ENCODE measurements at places on chromosomes 12 and 14.

DNA sequence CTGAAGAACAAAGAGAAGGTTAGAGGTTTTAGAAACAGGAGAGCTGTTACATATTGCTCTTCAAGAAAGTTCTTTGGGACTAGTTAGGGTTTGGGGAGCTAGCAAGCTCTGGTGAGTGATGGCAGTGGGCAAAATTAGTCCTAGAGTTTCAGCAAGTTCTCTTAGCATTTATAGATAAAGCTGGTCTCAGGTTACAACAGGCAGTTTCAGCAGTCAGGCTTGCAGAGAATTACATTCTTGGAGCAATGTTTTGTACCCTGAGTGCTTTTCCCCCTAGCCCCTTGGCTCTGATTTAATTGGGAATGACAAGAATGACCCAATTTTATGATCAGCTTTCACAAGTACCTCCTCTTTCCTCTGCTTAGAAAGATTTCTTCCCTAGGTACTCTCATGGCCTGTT lies 21.4 kb upstream of the EID3 start:
- DNase-seq, result no peak

DNA sequence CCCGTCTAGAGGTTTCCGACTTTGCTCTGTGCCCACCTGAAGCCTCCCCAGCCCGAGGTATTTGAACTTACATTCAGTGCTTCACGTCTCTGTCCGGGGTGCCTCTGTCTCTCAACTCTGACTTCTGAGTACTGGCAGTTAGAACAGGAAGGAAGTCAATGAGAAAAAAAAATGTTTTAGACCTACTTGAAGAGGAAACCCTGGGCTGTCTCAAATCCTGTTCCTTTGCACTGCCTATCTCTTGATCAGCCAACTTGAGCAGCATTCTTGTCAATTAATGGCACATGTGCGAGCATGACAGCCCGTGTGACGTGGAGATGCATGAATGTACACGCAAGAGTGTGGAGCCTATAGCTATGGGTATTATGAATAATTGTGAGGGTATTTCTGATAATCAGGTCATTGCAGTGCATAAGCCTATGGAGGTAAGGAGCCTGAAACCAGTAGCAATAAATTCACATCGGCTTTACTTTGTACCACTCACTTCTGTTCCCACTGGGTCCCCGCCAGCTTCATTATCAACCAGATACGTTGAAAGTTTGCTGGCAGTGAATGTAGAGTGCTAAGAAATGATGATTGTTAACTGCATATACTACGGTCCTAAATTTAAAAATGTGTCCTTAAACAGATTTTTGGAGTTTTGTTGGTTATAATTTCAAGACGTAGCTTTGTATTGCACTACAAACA lies at the start of gene ARHGDIB:
Gene ARHGDIB (minus strand): TSS at position 136 of the 687 bp plus-strand sequence. CDS start 10,889 bp downstream, outside the sequence.
- DNase-seq, result peak; percentile 56

- DNase-seq, result no peak
Measured at GRCh38 chr12:18165422-18165871, 75.5 kb upstream of the RERGL start.

- no peak for DNase-seq
Measured at GRCh38 chr14:59305836-59306555, 117.5 kb downstream of the DAAM1 start.

DNA sequence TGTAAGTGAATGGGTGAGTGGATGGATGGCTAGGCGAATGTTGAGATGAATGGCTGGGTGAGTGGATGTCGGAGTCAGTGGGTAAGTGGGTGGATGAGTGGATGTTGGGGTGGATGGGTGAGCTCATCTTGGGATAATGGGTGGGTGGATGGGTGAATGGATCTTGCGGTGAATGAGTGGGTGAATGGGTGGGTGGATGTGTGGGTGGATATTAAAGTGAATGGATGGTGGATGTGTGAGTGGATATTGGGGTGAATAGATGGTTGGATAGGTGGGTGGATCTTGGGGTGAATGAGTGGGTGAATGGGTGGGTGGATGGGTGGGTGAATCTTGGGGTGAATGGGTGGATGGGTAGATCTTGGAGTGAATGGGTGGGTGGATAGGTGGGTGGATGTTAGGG lies 51.9 kb downstream of the CMKLR1 start:
- DNase-seq, result no peak

DNA sequence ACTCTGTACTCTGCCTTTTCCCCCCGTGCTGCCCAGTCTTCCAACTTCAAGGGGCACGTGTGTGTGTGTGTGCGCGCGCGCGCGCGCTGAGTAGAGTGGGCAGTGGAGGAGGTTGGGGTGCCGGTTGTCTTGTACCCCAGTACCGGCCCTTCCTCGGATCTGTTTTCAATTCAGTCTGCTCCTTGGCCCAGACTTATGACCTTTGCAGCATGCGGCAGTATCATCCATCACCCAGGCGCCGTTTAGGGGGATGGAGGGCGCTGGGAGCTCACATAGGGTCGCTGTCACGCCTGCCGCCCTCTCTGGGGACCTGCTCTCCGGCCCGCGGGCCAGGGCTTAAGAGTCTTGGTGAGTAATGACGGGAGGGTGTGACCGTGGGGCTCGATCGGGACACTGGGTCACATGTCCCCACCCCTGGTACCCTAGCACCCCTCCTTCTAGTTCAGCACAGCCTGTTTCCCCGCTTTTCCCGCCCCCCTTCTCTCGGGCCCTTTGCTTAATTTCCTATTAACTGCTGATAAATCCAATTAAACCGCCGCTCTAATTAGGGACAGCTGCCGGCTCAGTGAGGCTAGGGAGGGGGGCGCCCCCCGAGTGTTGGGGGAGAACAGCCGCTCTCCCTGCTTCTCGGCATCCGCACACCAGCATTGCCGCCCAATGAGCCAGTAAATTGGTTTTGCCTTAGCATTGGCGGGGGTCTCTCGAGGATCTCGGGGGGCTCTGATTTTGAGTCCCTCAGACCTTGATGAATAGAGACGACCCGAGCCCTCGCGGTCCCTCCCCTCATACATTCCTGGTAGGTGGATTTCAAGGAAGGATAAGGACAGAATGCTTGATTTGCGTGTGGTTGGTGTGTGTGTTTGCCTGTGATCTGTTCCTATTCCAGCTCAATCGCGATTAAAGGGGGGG lies 9.3 kb downstream of the STAC3 start:
- no peak for DNase-seq

DNA sequence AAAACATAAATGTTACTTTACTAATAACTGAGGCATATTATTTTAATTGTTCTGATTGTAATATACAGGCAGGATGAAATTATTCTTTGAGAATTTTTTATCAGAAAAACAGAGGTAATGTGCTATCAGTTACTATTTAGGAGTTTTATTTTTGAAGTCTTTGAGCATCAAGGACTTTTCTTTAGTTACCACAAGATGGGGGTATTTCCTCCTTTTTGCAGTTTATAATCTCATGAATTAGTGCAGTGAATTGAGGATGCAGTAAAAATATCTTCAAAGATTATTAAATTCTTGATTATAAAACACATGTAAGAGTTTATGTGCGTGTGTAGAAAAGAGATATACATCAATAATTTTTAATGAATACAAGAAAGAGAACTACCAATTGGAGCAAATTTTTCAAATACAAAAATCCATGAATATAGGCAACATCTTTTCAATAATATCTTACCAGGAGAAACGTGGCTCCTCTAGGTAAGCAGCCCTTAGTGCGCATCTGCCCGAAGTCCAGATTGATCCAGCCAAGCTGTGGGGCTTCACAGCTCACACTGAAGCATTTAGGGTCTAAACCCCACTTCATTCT lies 71.6 kb downstream of the ERGIC2 start:
- DNase-seq, result no peak

DNA sequence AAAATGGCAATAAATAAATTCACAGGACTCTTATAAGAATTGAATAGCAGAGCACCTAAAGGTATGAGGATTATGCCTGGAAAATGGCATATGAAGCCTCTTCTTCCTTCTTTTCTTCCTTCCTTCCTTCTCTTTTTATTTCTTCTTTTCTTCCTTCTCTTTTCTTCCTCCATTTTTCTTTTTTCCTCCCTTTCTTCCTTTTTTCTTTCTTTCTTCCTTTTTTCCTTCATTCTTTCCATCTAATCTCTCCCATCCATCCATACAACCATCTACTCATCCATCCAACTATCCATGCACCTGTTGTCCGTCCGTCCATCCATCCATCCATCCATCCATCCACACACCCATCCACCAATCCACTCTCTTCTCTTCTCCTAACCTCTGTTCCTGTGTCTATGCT lies 173.8 kb downstream of the TBX5 start:
- no peak for DNase-seq

DNA sequence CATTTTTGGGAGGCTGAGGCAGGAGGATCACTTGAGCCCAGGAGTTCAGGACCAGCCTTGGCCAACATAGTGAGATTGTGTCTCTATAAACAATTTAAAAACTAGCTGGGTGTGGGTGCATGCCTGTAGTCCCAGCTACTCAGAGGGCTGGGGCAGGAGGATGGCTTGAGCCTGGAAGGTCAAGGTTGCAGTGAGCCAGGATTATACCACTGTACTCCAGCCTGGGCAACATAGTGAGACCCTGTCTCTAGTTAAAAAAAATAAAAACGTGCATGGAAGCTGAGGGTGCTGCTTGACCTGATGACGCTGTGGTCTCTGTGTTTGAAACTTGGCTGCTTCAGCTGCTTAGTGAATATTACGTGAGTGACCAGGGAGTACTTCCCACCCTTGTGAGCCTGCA lies 89.7 kb downstream of the PPP2R5C start:
- DNase-seq, result no peak

DNA sequence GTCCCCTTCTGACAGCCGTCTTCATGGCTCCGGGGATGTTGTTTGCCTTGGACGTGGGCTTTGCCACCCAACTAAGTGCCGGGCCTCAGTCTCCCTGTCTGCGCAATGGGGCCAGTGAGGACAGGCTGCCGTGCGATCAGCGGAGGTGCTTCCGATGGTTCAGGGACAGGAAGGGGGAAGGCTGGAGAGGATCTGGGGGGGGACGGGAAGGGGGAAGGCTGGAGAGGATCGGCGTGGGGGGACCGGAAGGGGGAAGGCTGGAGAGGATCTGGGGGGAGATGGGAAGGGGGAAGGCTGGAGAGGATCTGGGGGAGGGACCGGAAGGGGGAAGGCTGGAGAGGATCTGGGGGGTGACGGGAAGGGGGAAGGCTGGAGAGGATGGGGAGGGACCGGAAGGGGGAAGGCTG lies 3.4 kb downstream of the MMP17 start:
- DNase-seq, result no peak

DNA sequence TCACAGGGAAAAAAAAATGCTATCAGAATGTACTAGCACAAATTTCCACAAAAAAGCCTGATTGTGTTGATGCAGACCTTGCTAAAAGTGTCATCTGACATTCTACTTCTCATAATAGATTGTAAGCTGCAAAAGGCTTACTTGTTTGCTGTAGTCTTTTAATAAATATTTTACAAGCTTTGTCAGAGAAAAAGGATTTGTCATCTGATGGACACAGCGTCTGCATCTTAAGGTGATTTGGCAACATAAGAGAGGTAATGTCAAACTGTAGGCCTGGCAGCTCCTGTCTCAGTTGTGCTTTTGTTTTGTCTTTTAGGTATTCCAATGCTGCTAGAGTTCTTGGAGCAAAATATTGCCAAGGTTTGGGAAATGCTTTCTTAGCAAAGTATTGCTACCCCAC lies 26.3 kb upstream of the KCNH3 start:
- DNase-seq, result no peak

- no peak for DNase-seq
Measured at GRCh38 chr14:76163668-76164363, 12.1 kb downstream of the GPATCH2L start.

DNA sequence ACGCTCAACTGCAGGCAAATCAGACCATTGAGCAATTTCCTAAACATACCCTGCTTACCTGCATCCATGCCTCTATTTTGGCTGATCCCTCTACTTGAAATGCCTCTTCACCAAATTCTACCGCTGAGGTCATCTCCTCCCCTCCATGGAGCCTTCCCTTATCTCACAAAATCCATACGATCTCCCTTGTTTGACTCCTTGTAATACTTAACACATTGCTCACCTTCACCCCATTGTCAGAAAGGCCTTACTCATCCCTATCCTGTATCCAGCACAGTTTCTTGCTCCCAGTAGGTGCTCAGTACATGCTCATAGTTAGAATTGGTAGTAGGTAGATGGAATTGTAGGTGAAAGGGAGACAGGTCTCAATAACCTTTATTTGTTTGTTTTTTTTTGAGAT lies 5.4 kb downstream of the DDN start:
- no peak for DNase-seq

GRCh38 chr14:65910108-65910786 lies 497.7 kb downstream of the FUT8 start:
- no peak for DNase-seq

DNA sequence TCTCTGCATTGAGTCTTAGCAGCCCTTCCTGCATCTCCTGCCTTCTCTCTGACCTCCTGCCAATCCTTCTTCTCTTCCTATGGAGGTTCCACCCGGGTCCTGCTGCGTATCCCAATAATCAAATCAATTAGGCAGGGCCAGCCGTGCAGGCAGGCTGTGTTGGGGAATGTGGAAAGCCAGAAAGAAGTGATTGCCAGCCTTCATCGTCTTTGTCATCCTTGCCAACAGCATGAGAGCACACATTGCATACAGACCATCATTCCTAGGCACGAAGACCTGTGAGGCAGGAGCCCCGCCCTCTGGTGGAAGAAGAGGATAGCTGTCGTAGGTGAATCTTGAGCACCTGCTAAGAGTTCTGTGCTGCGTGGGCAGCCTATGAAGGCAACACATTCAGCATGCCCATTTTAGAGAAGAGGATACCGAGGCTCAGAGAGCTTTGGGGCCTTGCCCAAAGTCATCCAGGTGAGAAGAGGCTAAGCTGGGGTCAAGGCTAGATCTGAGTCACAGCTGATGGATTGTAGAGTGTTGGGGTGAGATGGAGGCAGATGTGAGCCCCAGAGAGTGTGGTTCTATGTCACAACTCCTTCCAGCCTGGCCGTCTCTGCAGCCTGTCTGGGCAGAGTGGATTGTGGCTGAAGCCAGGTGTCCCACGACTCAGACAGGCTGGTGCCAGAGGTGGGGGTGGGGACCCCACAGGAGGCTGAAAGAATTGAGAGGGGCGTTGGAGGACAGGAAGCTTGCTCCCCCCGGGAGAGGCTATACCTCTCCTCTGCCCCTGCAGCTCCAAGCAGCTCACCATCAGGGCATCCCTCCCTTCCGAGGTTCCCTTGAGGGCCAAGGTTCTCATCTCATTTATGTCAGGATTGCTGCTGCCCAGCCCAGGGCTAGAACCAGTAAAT lies 12.7 kb downstream of the C14orf132 start:
- DNase-seq, result no peak

GRCh38 chr12:88737838-88738472 lies 157.7 kb upstream of the KITLG start:
- DNase-seq, result no peak

DNA sequence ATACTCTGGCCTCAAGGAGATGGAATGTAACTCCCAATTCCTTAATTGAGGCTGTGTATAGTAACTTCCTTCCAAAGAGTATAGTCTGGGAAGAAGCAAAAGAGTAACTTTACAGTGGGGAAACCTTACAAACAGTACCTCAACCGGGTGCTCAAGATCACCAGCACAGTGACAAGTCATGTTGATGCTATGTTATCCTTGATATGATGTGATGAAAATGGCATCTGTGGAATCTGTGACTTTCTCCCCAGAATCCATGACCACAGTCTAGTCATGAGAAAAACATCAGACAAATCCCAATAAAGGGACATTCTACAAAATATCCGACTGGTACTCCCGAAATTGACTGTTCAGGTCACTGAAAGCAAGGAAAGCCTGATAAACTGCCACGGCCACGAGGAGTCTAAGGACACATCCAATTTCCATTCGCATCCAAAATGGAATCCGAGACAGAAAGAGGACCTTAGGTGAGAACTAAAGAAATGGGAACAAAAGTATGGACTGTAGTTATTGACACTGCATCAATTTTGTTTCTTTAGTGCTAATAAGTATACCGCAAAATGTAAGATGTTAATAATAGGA lies 97.3 kb upstream of the FRMD6 start:
- DNase-seq, result no peak

Measured in stimulated activated CD4-positive, alpha-beta T cell treated with anti-CD3 and anti-CD28 coated beads, Interleukin-4, amount 100 ng/mL, for 1 hour (primary cell).